GM12864 (cell line): ENCODE measurements at places on chromosomes 3 and 15.

- DNase-seq: no peak
Measured at GRCh38 chr3:65596029-65596300, 442.8 kb downstream of the MAGI1 start.

DNA sequence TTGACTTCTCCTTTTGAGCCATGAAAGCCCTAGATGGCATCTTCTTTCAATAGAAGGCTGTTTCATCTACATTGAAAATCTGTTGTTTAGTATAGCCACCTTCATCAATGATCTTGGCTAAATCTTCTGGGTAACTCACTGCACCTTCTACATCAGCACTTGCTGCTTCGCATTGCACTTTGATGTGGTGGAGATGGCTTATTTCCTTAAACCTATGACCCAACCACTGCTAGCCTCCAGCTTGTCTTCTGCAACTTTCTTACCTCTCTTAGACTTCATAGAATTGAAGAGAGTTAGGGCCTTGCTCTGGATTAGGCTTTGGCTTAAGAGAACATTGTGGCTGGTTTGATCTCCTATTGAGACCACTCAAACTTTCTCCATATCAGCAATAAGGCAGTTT is 189.8 kb downstream of the PLCL2 start:
- no peak for DNase-seq

GRCh38 chr3:31635545-31635944 is 102.8 kb downstream of the STT3B start:
- no peak for DNase-seq

DNA sequence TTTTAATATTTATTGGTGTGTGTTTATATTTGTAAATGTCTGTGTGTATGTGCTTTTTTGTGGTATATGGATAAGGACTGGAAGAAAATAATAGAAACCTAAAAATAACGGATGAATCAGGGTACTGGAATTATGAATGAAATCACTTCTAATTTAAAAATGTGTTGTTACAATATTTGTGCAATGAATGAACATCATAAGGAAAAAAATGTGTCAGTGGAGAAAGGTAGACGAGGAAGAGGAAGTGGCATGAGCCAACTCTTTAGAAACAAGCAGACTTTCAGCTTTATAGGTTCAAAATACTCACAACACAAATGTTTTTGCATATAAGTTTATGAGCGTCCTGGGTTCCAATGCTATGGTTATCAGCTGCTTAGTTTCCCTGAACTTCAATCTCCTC is 59.4 kb downstream of the SOX2 start:
- DNase-seq: no peak

- no peak for DNase-seq
Measured at GRCh38 chr15:40279437-40280141, 3.3 kb downstream of the ANKRD63 start.

- no peak for DNase-seq
Measured at GRCh38 chr15:82044373-82045178, 1.2 kb downstream of the MEX3B start.

GRCh38 chr15:76035593-76035992 is 23.4 kb upstream of the NRG4 start:
- DNase-seq: no peak

DNA sequence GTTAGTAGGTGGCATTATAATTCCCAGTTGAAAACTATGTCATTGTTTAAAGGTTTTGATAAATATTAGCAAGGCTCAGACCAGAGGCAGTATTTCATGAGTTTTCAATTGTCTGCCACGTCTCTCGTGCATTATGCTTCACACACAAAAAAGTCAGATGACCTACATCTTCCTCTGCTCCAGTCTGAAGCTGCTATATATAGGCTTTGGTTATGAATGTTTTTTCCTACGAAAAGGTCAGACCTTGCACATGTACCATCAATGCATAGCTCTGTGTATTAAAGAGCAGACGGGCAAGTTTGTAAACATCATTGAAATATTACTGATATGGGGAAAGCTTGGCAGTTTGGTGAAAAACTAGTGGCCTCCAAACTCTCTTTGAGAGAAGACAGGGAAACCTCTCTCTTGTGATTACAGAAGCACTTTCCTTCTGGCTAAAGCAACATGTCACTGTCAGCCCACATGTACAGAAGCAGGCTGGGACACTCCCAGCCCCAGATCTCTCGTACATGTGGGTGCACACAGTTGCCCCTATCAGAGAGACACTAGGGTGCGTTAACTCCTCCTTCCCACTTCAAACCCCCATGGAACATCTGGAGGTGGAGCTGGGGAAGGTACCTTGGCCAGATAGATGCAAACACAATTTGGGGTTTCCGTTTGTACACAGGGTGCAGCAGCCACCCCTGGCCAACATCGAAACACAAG is 184.0 kb upstream of the BCL6 start:
- no peak for DNase-seq

- DNase-seq: no peak
Measured at GRCh38 chr3:128702391-128702790, 23.6 kb upstream of the RAB7A start.
